ENCODE measurements at places on chromosomes 1 and 21.

- no peak for DNase-seq
These were observed 48.2 kb downstream of the CYP2J2 start for GRCh38 chr1:59878370-59878769.

- no peak for DNase-seq
These were observed 272.4 kb downstream of the DUSP10 start for GRCh38 chr1:221469476-221469875.

DNA sequence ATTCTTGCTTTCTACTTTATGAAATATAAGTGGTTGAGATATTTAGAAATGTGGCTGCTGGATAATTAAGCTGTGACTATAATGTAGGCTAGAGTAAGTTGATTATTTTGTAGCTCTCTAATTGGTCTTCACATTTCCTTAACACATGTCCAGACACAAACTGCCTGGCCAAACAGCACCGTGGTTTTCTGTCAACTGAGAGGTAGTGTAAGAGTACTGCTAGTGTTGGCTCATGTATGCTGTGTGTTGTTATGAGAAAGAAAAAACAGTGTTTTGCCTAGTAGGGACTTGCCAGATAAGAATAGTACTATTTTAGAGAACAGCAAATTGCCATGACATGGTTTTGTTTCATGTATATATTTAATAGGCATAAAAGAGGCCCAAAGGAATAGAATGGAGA is 37.1 kb downstream of the TMED5 start:
- no peak for DNase-seq

GRCh38 chr21:35850542-35851103 is 209.7 kb downstream of the SETD4 start:
- DNase-seq = no peak

DNA sequence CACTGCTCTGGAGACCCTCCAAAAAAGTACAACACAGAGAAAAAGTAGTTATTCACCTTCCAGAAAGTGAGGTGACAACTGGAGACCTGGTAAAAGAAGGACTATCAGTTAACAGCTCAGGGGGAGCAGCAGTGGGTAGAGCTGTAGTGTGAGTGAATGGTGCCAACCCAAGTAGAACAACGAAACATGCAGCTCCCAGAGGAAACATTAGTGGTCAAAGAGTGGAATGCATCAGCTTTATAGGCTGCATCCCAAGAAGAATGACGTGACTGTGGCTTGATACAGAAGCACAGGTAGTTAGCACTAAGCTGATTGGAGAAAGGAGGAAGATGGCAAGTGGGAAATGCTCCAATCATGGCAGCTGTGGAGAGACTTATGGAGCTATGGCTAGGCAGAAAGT is 275.7 kb upstream of the CAMK1G start:
- DNase-seq = no peak

DNA sequence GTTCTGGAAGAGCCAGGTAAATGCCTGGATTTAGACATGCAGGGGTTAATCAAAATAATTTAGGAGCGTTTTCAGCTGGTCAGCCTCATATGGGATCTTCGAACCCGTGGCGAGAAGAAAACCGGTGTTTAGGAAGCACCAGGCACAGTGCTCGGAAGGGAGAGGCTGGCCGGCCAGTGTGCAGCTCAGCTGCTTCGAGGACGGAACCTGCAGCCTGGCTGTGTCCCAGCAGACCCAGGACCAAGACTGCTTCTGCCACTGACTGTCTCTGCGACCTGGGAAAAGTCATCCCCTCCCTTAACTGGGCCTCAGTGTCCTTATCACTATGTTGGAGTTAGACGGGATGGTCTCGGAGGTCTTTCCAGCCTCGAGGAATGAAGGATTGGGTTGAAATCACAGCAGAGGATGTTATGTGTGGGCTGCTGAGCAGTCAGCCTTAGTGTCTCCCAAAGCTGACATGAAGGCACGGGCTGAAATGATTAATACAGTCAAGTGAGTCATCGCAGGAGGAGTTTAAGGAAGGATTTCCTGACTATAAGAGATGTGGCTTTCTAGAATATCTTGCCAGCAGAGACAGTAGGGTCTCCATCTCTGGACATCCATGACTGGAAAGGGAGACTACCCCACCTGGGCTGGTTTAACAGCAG is 20.8 kb downstream of the PPFIA4 start:
- DNase-seq = no peak

DNA sequence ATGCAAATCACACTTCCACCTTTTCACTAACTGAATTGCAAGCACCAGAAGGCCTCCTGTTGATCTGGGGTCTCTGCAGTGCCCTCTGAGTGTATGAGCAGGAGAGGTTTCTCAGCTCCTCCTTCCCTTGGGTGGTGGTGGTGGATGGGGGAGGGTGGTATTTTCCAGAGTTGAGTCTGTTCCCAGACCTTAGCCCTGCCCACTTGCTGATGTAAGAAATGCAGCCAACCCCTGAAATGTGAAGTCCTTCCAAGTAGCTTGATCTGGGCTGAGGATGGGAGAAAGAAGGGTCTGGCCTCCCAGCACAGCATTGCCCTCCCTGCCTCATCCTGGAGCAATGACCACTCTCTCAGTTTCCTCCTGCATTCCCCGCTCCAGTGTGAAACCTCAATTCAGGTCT is 6.3 kb upstream of the FOXD2 start:
- no peak for DNase-seq

- no peak for DNase-seq
These were observed 22.1 kb downstream of the EIF2D start for GRCh38 chr1:206590025-206590758.

DNA sequence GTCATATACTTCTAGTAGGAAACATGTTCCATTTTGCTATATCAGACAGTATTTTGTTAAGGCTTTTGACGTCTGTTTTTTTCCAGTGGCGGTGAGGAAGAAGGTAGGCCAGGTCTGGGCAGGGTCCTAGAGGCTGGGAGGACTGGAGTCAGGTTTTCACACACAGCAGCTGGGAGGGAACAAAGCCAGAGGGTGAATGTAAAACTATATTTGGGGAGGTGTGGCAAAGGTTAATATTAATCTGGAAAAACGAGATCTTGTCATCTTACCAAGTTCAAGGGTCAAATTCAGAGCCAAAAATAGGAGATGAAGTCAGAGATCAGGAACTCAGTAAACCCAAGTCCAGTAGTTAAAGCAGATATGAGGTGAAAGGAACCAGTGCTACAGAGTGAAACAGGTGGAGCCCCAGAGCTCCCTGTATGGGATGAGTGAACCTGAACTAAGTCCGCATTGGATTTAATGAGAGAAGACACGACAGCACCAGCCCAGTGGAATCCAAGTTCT is 10.7 kb upstream of the OTUD7B start:
- no peak for DNase-seq

DNA sequence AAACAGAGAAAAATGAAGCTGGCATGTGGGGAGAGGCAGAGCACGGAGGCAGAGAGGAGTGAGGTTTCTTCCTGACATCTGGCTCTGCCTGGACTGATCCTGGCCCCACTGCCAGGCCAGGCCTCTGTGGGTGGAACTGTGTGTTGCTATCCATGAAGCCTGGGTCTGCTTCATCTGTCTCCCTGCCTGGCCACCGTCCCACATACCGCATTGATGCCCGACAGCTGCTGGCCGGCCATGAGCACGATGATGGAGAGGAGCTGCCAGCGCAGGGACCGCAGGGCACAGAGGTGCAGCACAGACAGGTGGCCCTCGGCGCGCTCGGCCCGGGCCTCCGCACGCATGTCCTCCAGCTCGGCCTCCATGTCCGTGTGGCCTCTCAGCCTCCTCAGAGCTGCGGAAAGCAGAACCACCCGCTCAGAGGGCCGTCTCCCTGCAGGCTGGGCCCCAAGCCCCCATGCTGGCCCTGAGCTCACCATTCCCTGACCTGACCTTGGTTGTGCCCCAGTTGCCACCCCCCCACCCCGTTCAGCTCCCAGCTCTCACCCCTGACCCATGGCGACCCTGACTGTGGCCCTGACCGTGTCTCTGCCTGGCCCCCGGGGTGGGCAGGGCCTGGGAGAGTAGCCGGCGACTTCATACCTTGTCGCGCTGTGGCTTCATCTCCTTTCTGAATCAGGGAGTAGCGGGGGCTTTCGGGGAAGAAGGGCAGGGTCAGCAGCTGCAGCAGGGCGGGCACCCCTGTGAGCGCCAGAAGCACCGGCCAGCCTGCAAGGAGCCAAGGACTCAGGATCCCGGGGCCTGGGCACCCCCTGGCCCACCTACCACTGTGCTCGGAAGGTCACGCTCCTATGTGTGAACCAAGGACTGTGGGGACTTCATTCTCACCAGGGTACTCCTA is 11.5 kb downstream of the SLC2A7 start:
- no peak for DNase-seq

GRCh38 chr1:215517441-215517891 is 49.6 kb upstream of the KCTD3 start:
- DNase-seq = no peak

- DNase-seq = no peak
These were observed 8.4 kb downstream of the MTF2 start for GRCh38 chr1:93087532-93087931.

GRCh38 chr21:43771199-43771675 is 4.9 kb downstream of the CSTB start:
- no peak for DNase-seq

DNA sequence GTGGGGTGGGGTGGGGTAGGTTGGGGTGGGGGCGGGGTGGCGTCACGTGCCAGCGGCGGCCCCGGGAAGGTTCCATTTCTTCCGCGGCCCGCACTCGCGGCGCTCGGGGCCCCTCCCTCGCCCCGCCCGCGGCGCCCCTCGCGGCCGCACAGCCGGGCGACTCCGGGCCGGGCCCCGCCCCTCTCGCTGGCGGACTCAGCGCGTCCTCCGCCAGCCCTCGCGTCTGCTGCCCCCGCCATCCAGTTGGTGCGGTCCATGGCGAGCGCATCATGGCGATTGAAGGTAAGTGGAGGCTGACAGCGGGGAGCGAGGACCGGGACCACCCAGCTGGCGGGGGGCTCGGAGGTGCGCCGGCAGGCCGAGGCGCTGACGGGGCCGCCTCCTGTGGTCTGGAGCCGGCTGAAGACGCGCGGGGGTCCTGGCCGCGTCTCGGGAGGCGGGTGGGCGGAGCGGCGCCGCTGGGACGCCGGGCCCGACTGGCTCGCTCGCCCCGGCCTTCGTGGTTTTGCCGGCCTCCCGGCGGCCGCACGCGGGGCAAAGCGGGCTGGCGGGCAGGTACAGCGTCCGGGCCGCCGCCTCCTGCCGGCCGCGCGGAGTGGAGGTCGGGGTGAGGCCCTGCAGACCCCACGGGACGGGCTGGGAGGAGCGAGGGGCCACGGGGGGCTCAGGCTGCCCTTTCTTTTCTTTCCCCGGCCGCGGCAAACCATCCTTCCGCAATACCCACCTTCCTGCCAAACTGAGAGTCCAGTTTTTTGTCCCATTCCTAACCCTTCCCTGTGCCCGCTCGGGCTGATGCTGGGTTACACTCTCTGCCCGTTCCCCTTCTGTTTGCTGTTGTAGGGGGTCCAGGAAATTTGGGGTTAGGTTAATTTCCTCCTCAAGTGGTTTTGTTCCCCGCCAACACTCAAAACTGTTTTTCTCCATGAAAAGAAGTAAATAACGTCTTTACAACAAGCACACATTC is at the start of gene SYT14:
Gene SYT14 (plus strand): TSS at position 222 of the 964 bp plus-strand sequence. CDS start 48 bp downstream, at position 270.
- DNase-seq = no peak

DNA sequence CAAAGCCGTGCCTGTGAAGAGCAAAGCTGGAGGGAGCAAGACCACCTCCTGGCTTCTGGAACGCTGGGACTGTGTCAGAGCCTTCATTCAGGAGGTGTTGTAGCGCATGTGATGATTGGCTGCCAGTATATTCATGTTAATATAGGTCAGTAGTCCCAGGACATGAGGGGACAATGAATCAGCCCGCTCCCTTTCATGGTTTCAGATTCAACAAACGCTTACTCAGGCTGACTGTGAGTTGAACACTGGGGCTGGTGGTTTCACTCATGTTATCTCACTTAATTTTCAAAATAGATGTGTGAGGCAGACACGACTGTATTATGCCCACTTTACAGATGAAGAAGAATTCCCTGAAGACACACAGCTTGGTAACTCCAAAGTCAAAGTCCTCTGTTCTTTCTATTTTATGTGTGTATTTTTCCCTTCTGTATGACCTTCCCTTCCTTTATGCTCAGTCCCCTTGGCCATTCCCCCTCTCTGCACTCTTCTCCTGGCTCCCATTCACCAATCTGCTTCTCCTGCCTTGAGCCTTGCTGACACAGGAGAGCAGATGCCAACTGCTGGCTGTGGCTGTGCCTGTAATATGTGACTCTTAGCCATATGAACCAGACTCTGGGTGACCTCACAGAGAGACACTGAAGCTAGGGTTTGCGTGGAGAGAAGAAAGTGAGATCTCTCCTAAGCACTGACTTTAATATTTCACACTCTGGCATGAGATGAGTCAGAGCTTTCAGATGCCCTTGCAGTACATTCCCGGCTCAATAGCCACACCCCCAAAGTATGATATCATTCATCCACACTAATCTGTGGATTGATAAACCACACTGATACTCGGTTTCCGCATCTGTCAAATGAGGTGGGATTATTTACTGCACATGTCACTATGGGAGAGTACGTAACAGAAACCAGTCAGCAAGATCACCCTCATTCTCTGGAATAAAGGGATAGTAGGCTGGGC is 31.4 kb upstream of the KIRREL1 start:
- DNase-seq = no peak

- DNase-seq = no peak
These were observed 34.0 kb downstream of the FOXO6 start for GRCh38 chr1:41394959-41395956.

- no peak for DNase-seq
These were observed 1595.4 kb downstream of the PLA2G4A start for GRCh38 chr1:188424176-188424575.

DNA sequence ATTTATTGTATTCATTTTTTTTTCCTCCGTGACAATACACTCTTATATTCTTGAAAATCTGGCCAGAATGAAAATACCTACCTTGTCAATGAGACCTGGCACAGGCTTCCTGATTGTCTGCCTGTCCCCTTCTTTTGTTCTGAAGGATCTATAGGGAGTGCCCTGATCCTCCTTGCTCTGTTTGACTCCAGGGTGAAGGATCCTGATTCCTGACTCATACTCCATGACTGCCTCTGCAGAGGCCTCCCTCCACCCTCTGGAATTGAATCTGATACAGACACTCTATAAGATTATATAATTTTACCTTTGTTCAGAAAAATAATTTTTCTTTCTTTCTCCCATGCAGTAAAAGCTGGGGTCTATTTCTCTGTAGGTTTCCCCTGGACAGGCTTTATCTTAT is 116.2 kb downstream of the HMCN1 start:
- DNase-seq = no peak

- DNase-seq = no peak
These were observed 45.3 kb downstream of the LRIG2 start for GRCh38 chr1:113118266-113118665.

- no peak for DNase-seq
These were observed 6.3 kb upstream of the ATP1B1 start for GRCh38 chr1:169100208-169100607.

GRCh38 chr1:52296345-52296744 is 69.7 kb downstream of the CC2D1B start:
- no peak for DNase-seq

GRCh38 chr1:172818841-172819527 is 160.1 kb downstream of the FASLG start:
- DNase-seq = peak; percentile 19
